ENCODE measurements at places on chromosomes 13 and 19. TPM values are rescaled to one million over a fixed set of nuclear protein-coding genes. Genes with fewer than 3 reads are reported as not detected.

- no peak for DNase-seq
Measured at GRCh38 chr19:45339629-45340028, 921 bp upstream of the KLC3 start.

- DNase-seq, result no peak
Measured at GRCh38 chr13:66377569-66377968, 852.6 kb downstream of the PCDH9 start.

GRCh38 chr13:99135591-99135990 is 65.1 kb upstream of the UBAC2 start:
- DNase-seq, result no peak

- no peak for DNase-seq
Measured at GRCh38 chr13:100520936-100521850, 67.4 kb downstream of the GGACT start.

GRCh38 chr13:44196196-44196751 is 177.3 kb upstream of the SERP2 start:
- no peak for DNase-seq

DNA sequence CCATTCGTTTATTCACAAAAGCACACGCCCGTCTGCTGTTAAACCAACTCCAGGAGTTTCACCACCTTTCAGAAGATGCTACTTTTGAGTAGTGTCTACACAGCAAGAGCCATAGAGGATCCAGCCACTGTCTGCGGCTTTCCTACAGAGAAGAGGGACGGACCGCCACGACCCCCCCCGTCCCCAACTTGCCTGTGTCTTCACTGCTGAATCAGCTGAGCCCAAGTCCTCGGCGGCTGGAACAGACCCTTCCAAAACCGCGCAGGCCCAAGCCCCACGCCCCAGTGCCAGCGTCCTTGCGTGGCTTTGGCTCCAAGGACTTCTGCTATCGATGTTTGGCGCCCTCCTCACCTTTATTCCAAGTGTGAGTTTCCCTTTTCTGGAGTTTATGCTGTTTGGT is 65.1 kb downstream of the SPACA7 start:
- no peak for DNase-seq

DNA sequence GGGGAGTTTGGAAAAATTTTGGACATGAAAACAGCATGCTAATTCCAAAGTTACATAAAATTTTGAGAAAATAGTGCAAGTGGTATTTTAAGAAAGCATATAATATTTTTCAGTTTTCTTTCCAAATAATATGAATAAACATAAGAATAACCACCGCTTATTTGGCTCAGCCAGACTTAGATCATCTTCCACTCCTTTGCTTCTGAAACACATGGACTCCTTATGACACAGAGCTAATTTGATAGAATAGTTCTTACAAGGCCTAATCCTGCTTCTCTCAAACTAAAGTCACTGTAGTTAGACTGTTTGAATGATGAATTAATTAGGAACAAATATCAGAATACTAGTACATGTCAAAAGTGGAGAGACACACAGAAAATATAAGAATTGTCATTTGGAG is 165.5 kb downstream of the POSTN start:
- no peak for DNase-seq

DNA sequence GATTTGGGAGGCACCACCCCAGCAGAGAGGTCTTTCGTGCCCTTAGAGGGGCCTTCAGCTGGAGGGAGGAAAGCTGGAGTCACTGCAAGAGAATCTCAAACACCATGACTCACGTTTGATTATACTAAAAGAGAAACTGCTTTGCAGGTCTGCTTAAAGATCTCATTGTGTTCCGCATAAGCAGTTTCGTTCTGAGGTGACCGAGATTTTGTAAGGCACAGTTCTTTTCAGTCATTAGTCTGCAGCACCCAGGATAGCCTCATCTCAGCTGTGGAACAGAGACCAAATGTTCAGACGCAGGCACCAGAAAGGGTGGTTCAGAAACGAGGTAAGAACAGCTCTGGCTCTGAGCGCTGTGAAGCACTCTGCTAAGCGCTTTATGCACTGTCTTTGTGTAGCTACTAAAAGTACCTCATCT is 71.2 kb upstream of the GTF3A start:
- no peak for DNase-seq

GRCh38 chr19:50358483-50359327 is 6.7 kb downstream of the NAPSA start:
- peak; percentile 58 for DNase-seq

- no peak for DNase-seq
Measured at GRCh38 chr19:5880604-5881078, 10.3 kb upstream of the FUT5 start.

GRCh38 chr19:14529254-14530004 is at the start of gene TECR:
TECR (plus strand) TSS chr19:14529594; CDS start chr19:14529697, 103 bp downstream.
- DNase-seq, result peak; percentile 100

DNA sequence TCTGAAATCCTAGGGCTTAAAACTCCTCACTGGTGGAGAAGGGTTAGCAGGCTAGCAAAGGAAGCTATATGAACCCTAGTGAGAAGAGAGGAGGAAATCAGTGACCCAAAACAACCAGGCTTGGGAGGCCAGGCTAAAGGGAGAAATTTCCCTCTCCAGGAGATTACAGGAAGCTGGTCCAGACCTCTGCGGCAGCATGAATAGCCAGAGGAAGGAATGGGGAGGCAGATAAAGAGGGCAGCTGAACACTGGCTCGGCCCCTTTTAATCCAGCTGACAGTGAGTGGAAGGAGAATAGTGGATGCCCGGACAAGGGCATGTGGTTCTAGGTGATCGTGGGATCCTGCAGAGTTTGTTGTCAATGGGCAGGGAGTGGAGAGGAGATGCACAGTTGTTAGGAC is 130.6 kb downstream of the COG6 start:
- DNase-seq, result no peak

DNA sequence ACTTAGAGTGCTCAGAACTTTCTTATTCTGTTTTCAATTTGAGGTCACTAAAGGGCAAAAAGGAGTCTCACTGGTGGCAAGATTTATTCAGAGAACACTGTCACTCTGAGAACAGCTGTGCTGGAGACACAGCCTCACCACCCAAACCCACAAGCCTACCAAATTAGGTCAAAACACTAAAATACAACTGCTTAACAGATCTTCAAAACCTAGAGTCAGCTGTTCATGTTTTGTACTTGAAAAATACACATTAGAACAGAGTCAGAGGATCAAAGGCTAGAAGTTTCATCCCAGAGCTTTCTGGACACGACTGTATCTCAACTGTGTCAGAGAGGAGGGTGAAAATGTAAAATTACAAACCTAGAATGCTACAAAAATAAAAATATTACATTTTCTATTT is 89.3 kb downstream of the MIPEP start:
- DNase-seq, result no peak

GRCh38 chr19:40690050-40690692 is at the start of gene NUMBL:
NUMBL (minus strand) TSS chr19:40690651; CDS start chr19:40690483, 168 bp downstream.
- no peak for DNase-seq

- DNase-seq, result no peak
Measured at GRCh38 chr19:58573658-58574164, 576 bp upstream of the MZF1 start.

DNA sequence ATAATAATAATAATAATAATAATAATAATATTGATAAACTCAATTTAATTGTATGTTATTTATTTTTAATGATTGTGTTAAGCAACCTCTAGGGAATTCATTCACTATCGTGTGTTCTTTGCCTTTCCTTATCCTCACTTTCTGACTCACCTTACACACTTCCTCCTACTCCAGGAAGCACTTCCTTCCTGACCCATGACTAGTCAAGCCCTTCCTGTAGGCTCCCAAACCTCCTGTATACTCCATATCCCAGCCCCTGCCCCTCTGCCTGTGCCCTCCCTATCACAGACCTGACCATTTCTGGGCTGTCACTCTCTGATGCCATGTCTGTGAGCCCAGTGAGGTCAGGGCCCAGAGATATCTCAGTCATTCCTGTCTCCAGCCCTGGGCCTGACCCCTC is 7.6 kb downstream of the LGALS4 start:
- DNase-seq, result no peak

DNA sequence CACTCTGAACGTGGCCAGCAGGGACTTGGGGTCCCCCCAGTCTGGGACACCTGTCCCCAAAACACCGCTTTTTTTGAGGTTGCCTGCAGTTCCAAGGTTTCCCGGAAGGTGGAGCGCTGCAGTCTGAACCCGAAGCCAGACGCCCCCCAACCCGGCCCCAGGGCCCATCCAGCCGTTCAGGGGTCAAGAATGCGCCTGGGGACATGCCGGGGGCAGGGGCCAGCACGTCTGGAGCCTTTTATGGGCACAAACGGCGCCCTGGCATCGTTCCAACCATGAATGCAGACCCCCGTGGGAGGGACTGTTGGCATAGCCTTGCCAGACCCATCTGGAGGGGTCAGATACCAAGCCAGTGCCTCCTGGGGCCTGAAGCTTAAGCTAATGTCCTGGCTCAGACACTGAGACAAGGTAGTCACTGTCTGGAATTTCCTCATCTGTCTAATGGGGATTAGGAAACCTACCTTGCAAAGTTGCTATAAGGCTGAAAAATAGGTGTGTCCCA is 6.9 kb downstream of the S1PR5 start:
- peak; percentile 53 for DNase-seq

DNA sequence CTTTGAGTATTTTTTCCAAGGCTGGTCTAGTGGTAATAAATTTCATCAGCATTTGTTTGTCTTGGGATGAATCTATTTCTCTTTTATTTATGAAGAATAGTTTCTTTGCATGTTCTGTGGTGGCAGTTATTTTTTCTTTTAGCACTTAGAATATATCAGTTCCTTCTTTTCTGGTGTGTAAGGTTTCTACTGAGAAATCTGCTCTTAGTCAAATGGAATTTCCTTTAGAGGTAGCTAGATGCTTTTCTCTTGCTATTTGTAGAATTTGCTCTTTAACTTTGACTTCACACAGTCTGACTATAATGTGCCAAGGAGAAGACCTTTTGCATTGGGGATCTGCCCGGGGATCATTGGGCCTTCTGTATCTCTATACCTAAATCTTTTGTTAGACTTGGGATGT is 4.1 kb upstream of the SIGLEC6 start:
- DNase-seq, result no peak

- DNase-seq, result peak; percentile 72
Measured at GRCh38 chr19:40190891-40191835, at the start of gene MAP3K10. MAP3K10 (plus strand) TSS chr19:40191426; CDS start chr19:40192032, 606 bp downstream.

DNA sequence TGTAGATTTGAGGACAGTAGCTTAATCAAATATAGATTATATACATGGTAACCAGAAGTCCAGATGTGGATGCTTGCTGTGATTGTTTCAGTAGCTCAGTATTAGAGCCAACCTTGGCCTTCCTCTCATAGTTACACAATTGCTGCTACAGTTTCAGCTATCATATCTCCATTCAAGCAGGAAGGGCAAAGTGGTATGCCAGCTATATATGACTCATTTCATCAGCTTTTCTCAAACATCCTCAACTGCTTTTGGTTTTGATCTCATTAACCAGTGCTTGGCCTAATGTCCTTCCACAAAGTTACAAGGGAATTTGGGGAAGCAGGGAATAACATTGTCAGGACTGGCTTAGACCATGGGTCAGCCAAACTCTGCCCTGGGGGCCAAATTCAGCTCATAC is 73.0 kb upstream of the MAB21L1 start:
- no peak for DNase-seq

DNA sequence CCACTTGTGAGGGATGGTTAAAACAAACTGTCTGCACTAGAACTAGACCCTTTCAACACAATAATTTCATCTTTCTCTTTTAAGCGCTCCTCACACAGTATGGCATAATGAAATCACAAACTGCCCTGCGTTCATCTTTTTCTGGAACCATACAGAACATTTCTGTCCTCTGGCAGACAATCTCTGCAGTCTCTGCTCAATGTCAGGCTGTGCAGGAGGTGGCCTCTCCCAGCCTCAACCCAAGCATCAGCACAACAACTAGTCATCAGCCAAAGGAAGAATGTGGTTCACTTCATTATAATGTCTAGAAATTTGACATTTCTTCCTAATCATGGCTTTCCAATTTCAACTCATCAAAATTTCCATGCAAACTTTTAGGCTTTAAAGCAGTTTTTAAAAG is 125.1 kb upstream of the STARD13 start:
- no peak for DNase-seq

- no peak for DNase-seq
Measured at GRCh38 chr13:26445092-26445491, 112.4 kb upstream of the WASF3 start.

DNA sequence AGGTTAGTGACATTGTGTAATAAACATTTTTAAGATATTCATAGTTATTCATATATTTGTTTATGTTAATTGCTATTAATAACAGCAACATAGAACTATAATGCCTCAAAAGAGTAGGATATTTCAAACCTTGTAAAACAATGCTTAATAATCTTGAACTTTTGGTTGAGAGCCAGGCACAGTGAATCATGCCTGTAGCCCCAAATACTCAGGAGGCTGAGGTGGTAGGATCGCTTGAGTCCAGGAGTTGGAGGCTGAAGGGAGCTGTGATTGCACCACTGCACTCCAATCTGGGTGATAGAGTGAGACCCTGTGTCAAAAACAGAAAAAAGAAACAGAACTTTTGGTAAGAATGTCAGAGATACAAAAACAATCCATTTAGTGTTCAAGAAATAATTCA is 213.9 kb upstream of the SLITRK1 start:
- DNase-seq, result no peak

DNA sequence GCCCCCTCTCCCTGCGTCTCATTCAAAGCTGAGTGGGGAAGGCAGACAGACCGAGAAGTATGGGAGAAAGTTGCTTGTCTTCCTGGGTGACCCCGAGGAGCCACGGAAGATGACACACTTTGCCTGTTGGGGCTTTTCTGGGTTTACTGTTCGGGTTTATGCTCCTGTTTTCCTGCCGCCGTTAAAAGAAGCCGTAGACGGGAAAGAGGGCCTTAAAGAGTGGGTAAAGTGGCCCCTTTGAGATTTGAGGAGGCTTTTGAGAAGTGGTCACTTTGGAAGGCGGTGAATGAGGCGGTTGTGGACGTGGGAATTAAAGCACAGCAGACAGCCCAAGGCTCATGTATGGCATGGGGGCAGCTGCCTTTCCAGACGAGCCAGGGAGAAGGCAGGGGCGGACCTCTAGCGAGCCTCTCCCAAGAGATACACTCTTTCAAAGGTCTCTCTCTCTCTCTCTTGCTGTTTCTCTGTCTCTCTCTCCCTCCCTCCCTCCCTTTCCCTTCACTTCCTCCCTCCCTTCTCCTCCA is 493 bp upstream of the LHFPL6 start:
- DNase-seq, result no peak

GRCh38 chr13:74444864-74445479 is 310.8 kb upstream of the KLF12 start:
- DNase-seq, result no peak

Gene ABCA7
- 33.8 TPM for total RNA-seq

Gene DIAPH3
- 14.6 TPM for total RNA-seq

Gene TGFB1
- total RNA-seq, result 161 TPM

Gene TMEM145
- total RNA-seq, result not detected

Gene KLK3
- not detected for total RNA-seq

Gene GTF2F1
- 63.3 TPM for total RNA-seq

Gene PRR20A
- not detected for total RNA-seq

Gene CRLF1
- not detected for total RNA-seq

Gene IL12RB1
- total RNA-seq, result 18.9 TPM

Gene DACH1
- not detected for total RNA-seq

Gene ZNF284
- total RNA-seq, result 2.4 TPM

Gene MUC16
- under 0.01 TPM for total RNA-seq

Gene IGFL2
- not detected for total RNA-seq

Measured in CD8-positive, alpha-beta memory T cell (primary cell).